ENCODE measurements at places on chromosomes 7 and 10.

GRCh38 chr7:131607291-131608115, 51.1 kb upstream of the PODXL start:
- no peak for DNase-seq

DNA sequence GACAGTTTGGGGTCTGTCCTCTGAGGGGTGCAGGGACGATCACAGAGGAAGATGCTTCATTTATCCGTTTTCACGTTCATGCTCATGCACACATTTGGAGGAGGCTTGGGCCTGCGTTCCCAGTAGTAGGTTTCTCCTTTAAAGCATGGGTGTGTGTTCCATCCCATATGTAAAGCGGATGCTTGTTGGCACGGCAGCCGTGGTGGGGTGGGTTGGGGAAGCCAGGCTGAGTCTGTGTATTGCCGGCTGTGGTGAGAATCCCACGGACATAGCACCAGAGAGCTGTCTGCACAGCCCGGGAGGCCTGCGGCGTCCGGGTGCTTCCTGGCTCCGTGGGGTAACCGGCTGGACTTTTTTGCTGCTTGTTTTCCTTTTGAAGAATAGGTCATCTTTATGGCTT, 440 bp downstream of the JAKMIP3 start:
- DNase-seq: no peak

DNA sequence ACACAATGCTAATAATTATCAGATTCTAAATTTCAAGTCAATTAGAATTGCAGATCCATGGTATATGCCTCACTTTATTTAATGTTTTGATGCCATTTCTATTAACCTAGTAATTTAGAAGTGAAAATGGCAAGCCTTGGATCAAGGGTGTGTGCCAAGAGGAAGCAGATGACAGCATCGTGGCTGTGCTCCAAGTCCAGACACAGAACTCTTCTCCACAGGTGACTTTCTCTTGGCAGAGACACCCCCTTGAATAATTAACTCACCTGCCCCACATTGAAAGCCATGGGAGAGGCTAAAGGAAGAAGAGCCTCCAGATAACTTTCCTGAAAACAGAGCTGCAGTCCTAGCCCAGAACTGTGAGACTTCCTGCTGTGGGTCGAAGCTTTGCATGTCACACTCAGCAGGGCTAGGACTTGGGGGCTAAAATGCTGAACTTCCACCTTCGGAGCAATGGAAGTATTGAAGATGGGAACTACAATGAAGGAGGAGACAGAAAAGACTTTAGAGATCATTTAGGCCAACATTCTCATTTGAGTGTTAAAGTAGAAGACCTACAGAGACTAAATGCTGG, 996 bp upstream of the C10orf90 start:
- DNase-seq: no peak

- DNase-seq: no peak
These were observed 48.3 kb downstream of the PROSER2 start for GRCh38 chr10:11871466-11871865.

DNA sequence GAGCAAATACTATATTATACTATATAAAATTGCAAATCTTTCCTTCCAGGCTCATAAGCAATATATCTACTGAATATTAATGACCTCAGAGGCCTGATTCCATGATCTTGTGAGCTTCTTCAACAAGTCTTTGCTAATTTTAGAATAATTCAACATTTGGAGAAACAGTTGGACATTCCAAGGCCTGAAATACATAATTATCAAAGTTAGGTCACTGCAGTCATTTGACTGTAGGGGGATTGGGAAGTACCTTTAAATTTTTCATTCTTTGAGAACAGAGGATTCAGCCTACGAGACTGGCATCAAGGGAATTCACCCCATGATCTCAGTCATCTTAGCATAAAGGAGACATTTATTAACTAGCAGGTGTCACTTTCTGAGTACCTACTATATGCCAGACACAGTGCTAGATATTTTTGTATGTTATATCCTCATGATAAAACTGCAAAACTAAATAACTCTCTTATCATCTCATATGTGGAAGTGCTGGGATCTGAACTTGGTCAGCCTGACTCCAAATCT, 85.4 kb downstream of the DOCK4 start:
- DNase-seq: no peak

DNA sequence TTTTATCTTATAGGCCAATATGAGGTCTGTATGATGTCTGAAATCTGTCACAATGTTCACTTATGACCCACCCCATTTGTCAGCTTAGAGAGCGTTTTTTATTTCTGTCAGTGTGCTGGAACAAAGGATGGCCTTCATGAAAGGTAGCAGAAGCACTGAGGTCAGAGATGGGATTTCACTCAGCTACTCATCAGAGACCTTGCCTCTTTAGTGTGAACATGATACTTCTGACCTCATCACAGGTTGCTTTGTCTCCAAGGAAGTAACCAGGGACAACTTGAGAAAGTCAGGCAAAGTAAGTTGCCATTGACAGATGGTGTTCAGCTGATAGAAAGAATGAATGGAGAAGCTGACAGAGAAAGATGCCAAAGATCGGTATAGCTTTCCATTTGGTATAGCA, 16.3 kb downstream of the YAE1 start:
- DNase-seq: no peak

Measured in HuH-7.5 (cell line).